ENCODE measurements at places on chromosomes 1 and 21.

DNA sequence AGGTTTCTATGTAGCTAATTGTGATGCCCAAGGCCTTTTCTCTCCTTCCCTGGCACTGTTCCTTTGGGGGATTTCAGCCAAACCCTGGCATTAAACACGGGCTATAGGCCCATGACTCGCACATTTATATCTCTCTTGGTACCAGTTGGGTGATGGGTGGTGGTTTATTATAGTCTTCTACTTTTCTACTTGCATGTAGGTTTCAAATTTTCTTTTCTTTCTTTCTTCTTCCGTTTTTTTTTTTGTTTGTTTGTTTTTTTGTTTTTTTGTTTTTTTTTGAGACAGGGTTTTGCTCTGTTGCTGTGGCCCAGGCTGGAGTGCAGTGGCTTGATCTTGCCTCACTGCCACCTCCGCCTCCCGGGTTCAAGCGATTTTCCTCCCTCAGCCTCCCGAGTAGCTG, 1.1 kb downstream of the IL10RB start:
- DNase-seq, result no peak

DNA sequence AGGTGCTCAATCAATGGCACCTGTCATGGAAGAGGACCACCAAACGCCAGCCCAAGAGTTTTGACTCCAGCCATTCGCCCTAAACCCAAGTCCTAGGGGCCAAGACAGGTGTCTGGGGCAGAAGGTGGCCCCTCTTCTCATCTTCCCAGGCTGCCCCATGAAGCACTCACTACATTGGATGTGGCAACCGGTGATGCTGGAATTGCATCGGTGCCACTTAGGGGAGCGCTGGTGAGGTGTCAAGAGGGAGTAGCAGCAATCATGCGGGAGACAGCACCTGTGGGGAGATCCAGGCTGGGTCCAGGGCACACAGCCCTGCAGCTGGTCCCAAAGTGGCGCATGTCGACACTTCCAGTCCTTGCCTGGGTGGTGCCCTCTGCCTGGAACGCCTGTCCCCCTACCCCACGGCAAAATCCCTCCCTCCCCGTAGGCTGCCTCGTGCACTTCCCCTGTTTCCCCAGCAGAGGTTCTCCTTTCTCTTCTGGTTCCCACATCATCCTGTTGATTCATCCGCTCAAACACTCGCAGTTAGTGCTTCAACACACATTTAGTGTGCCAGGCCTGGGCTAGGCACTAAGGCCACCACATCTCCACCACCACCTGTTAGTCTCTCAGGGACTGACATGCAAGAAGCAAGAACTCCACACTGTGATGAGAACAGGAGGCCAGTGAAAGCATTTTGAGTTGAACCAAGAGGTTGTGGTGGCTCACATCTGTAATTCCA, 18.5 kb downstream of the PLA2G2D start:
- no peak for DNase-seq

GRCh38 chr1:233635765-233636502, 22.0 kb downstream of the KCNK1 start:
- no peak for DNase-seq

DNA sequence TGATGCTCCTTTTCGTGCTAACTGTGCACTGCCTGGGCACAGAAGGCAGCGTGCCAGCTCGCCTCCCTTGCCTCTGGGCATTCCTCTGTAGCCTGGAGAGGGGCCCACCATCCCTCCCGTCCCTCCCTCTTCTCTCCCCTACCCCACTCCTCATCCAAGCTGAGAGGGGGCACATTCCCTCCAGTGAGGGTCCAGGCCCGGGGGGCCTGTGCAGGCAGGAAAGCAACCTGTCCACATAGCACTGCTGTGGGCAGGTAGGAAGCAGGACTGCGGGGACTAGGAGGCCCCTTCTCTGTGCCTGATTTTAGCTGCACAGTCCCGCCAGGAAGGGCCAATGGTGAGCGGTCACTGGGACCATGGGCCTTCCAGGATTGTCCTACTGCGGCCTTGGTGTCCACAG, 10.3 kb upstream of the PKNOX1 start:
- no peak for DNase-seq

- no peak for DNase-seq
Observed at GRCh38 chr21:43959231-43960116, 52.6 kb upstream of the TRAPPC10 start.

DNA sequence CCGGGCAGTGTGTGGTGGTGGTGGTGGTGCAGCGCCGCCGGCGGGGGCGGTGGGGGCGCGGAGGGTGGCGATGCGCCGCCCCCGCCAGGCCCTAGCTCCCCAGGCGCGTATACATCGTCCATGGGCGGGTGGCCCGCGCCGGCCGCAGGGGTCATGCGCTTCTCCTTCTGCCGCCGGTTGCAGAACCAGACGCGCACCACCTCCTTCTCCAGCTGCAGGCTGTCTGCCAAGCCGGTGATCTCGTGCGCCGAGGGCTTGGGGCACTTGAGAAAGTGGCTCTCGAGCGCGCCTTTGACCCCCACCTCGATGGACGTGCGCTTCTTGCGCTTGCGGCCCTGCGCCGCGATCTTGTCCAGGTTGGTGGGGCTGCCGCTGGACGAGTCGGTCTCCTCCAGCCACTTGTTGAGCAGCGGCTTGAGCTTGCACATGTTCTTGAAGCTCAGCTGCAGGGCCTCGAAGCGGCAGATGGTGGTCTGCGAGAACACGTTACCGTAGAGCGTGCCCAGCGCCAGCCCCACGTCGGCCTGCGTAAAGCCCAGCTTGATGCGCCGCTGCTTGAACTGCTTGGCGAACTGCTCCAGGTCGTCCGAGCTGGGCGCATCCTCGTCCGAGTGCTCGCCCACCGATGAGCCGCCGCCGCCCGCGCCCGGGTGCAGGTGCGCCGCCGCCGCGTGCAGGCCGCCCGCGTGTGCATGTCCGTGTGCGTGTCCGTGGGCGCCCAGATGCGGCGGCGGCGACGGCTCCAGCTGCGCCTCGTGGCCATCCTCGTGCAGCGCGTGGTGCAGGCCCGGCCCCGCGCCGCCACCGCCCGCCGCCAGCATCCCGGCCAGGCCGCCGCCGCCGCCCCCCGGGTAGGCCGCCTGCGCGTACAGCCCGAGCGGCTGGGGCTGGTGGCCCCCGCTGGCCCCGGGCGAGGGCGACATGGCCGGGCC, 926 bp downstream of the POU3F1 start:
- DNase-seq, result no peak

- no peak for DNase-seq
Observed at GRCh38 chr1:93722081-93723031, 40.7 kb upstream of the BCAR3 start.

- no peak for DNase-seq
Observed at GRCh38 chr1:94707321-94708298, 112.5 kb upstream of the SLC44A3 start.

- DNase-seq, result no peak
Observed at GRCh38 chr1:24910751-24911650, 19.1 kb downstream of the RUNX3 start.

- DNase-seq, result no peak
Observed at GRCh38 chr1:154971341-154971998, 923 bp upstream of the SHC1 start.

DNA sequence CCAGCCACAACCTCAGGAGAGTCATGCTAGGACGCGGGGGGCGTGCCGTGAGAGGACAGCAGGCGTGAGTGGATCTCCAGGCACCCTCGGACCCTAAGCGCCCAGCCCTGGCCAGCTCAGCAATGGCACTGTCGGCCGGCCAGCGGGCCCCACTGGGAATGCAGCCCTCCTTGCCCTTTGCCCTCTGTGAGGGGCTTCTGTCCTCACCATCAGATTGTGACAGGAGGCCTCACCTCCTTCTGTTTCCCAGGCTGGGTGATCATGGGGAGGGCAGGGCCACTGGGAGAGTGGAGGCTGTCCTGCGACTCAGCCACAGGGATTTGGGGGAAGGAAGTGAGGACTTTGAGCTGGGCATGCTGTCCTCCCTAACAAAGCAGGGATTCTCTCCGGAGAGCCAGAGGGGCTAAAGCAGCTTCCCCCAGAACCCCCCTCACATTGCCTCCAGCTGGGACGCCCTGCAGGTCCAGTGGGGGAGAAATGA, 6.6 kb upstream of the LRRC3 start:
- DNase-seq, result no peak

- no peak for DNase-seq
Observed at GRCh38 chr1:56356376-56356990, 222.9 kb downstream of the PLPP3 start.

Measured in NCI-H1417 treated with DMSO at 0.1 percent for 48 hours (cell line).